ENCODE measurements at places on chromosomes 5 and 9.

DNA sequence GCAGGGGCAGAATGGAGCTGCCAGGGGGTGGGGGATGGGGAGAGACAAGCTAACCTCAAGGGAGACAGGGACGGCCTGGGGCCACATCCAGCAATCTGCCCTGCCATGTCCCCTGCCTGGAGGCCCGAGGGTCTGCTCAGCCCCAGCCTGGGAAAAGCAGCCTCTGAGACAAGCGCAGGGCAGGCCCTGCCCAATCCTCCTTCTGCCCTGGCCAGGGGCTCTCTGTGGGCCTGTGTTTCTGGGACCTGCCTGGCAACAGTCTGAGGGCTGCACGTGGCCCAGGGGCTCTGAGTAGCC is 13.9 kb upstream of the QSOX2 start:
- no peak for DNase-seq

DNA sequence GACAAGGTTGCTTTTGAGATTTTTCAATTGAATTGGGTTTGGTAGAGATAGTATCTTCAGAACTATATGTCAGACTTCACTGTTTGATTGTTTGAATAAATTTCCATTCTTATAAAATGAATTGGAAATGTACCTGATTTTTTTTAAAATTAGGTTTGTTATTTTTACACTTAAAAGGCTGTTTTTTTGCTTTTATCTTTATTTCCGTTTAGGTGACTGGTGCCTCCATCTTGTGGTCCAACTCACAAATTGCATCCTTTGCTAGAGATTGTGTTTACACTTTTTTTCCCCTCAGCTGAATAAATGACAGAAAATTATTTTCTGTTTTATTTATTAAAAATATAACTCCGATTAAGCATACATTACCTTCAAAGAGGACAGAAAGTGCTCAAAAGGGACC is 15.6 kb downstream of the NDUFAF2 start:
- no peak for DNase-seq

- no peak for DNase-seq
Observed at GRCh38 chr9:85420750-85421149, 321.0 kb downstream of the AGTPBP1 start.

DNA sequence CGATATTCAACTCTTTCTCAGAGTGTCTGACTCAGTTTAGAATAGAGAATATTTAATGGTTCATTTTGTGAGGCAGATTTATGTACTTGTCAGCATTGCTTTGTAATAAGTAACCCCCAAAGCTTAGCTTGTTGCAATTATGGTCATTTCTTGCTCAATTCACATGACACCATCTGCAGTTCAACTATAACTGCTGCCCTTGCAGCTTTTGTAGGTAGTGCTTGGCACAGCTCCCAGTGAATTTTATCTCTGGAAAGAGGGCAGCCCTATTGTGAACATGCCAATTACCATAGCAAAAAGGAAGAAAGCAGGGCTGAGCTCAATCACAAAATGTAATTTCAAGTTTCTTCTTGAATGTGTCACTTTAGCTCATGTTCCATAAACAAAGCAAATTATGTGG is 1587.7 kb upstream of the ACO1 start:
- DNase-seq, result no peak

DNA sequence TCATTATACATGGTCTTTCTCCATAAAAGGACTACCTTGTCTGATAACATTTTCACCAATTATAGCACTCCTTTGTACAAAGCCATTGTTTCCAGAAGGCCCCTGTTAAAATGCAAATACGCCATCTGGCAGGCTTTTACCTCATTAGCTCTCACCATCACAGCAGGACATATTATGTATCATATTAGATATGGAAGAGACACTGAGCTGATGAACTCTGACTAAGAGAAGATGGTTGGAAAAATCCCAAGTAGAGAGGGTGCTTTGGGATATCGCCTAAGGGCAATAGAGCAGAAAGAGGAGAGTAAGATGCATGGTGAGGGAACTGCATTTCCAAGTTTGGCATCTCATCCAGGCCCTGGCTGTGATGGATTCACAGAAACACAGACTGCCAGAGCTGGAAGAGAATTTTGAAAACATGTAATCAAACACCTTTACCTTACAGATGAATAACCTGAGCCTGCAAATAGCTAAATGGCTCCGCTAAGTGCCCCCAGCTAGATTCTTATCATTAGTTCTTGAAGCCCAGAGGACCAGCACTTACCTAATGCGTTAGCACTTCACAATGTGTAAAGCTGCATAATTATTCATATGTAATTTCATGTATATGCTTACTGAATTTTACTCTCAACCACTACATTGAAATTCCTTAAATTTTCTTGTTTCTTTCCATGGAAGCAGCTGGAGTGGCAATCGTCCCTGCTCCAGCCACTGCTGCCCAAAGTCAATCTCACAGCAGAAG is 393.6 kb upstream of the IZUMO3 start:
- no peak for DNase-seq

- DNase-seq, result no peak
Observed at GRCh38 chr5:134506054-134507039, 19.1 kb upstream of the JADE2 start.

- DNase-seq, result no peak
Observed at GRCh38 chr5:111134087-111134486, 41.9 kb downstream of the WDR36 start.

DNA sequence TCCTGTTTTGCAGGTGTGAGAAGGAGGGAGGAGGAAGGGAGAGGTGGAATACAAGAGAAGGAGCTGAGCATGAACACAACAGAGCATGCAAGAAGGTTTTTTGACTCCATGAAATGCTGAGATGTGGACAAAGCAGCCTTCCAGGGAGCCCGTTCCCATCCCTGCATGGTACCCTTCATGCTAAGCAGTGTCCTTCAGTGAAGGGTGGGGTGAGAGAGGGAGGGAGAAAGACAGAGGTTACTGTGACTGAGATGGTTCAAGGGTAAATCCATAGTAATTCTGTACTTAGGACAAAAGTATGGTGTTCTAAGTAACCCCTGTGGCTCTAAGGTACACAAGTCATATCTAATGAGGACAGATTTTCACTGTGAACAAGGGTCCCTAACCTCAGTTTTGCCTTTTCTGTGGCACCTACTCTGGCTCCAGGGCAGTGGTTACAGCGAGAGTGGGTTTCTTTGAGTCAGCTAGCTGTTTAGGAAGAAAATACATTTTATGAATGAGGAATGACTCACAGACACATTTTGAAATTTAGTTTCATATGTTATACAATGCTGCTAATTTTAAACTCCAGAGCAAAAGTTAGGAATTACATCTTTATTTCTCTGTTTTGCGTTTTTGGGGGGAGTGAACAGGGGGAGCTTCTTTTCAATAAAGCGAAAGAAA is 184.9 kb upstream of the SLC12A2 start:
- DNase-seq, result no peak

GRCh38 chr5:174596429-174596828 is 128.0 kb upstream of the MSX2 start:
- DNase-seq, result no peak
